ENCODE measurements at places on chromosomes 4 and X. TPM values are rescaled to one million over a fixed set of nuclear protein-coding genes. Genes with fewer than 3 reads are reported as not detected.

DNA sequence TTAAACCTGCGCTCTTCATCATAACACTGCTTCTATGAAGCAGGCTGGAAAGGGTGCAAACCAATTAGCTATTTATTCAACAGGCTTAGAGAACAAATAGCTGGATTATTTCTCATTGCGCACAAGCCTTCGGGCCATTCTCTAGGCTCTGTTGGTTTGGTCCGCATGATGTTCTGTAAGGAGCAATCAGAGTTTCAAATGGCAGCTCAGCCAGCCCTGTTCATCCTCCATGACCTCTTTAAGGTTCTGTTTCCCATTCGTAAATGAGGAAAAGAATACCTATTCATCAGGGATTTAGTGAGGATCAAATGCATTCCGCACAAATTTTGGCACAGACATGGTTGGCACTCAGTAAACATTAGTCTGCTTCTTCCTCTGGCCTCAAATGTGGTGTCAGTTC lies 15.5 kb upstream of the GPM6A start:
- no peaks in the 10 kb centered on the region for H3K27me3 ChIP-seq
- H3K27ac ChIP-seq, result no peak overlapping the region
- no peaks in the 10 kb centered on the region for H3K4me1 ChIP-seq
- H3K36me3 ChIP-seq, result no peaks in the 10 kb centered on the region

CTAG2 gene
- not detected for total RNA-seq

GRCh38 chr4:153111426-153112040 lies 92.7 kb upstream of the TRIM2 start:
- H3K4me1 ChIP-seq, result peaks cover 5% of the 10 kb centered on the region
- no peaks in the 10 kb centered on the region for H3K27me3 ChIP-seq
- no peak for DNase-seq
- peaks cover 2% of the 10 kb centered on the region for H3K36me3 ChIP-seq
- H3K27ac ChIP-seq, result no peak overlapping the region

DNA sequence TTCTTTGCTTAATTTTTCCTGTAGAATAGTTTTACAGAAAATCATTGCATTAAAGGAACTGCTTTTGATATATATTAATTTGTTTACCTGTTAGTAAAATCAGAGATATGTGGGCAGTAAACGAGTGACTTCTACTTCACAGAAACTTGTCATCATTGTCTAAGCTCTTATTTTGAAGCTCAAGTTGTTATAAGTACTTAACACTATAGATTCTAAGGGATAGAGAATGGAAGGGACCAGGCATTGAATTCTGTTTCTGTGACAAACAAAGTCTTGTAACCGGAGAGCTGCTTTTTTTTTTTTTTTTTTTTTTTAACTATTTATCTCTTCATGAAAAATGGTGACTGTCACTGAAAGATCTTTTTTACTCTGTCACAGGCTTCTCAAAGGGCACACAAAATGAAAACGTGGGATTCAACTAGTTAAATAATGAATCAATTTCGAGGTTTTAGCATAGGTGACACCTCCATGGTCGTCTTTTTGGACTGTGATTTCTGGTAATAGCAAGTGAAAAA lies 14.4 kb downstream of the STK26 start:
- no peaks in the 10 kb centered on the region for H3K36me3 ChIP-seq
- H3K4me1 ChIP-seq, result peaks cover 51% of the 10 kb centered on the region
- no peak for DNase-seq
- no peak overlapping the region for H3K27ac ChIP-seq

CLGN gene
- total RNA-seq, result 16.1 TPM

All from neural crest cell (in vitro differentiated cells).